ENCODE measurements at places on chromosomes 1 and 21.
A peak's percentile ranks its signal among the peaks of the same experiment; 100 is the strongest.

DNA sequence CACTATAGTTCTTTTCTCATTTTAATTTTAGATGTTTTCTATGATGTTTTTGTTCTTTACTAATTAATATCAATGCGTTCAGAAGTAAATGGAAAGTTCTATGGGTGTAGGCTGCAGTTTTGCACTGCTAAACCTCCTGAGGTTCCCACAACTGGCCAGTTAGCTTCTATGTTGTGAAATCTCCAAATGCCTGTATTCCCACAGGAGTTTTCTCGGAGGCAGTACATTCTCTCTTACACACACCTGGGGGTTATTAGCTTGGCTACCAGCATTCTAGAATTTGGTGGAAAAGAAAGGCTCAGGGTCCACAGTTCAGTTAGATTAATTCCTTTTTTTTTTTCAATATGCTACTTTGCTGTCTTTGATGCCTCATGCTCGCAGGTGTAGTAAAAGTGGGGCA lies 216.9 kb upstream of the NRIP1 start:
- no peak for DNase-seq

DNA sequence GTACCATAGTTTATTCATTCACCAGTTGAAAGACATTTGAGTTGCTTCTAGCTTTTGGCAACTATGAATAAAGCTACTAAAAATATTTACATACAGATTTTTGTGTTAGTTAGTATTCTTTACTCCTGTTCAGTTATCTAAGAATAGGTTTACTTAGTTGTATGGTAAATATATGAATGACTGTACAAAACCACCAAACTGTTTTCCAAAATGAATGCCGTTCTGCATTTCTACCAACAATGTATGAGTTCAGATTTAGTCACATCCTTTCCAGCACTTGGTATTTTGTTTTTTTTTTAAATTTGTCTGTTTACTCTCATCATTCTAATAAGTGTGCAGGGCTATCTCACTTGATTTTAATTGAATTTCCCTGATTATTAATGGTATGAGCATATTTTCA lies 3.4 kb upstream of the KIFAP3 start:
- DNase-seq = no peak

DNA sequence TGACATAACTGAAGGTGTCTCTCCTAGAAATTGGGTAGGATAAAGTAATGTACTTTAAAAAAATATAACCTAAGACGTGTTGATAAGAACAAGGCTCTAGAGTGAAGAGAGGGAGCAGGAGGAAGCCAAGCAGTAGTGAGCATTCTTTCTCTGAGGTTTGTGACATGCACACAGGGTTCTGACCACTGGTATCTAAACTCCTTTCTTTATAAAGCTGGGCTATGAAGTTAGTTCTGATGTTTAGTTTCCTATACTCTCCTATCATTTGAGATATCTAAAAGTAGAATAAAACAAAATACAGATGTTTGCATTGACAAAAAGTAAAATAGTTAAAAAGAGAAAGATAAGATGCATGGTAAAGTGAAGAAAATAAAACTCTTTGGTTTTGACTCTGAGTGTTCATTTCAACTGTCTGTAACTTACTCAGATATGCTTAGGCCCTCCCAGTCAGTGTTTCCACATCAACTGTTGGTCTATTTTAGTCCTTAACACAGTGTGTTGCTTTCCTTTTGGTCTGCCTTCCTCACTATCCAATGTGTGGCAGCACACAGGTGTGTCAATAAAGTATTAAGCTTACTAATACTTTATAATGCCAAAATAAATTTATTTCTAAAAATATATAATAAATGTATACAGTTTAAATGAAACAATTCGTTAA lies 543.5 kb downstream of the PTPRC start:
- no peak for DNase-seq

- DNase-seq = no peak
These were observed 4.5 kb downstream of the AIM2 start for GRCh38 chr1:159071970-159072582.

- no peak for DNase-seq
These were observed 1.7 kb downstream of the PRRX1 start for GRCh38 chr1:170665629-170666028.

DNA sequence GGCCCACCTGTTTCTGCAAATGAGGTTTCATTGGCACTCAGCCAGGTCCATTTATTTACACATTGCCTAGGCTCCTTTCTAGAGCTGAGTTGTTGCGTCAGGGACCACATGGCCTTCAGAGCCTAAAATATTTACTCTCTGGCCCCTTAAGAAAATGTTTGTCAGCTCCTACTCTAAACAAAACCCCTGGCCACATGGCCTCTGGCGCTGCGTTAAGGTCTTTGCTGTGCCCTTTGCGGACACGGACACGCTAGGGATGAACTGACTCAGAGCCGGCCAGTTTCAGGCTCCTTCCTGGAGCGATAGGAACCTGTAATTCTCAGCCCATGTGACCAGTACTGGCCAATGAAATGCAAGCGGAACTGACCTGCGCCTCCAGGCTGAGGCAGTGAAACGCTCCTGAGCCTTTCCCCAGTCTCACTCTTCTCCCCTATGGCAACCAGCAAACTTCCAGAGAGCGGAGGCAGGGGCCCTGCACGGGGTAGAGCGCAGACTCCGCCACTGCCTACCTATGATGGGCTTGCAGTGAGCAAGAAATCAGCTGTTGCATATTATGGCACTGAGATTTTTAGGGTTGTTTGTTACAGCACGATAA lies 160.3 kb downstream of the ETS2 start:
- DNase-seq = no peak

- no peak for DNase-seq
These were observed 8.7 kb downstream of the LAPTM5 start for GRCh38 chr1:30748699-30749401.

DNA sequence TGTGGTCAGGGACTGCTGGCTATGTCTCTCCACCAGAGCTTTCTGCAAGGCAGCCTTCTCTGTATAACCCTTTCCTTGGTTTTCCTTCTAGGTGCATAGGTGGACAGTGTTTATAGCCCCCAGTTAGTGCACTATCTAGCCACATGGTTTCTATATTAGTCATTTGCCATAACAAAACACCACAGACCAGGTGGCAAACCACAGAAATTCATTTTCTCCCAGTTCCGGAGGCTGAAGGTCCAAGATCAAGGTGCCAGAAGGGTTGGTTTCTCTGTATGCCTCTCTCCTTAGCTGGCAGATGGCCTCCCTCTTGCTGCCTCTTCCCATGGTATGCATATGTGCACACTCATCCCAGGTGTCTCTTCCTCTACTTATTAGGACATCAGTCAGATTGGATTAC lies 106.4 kb downstream of the KAZN start:
- DNase-seq = no peak

DNA sequence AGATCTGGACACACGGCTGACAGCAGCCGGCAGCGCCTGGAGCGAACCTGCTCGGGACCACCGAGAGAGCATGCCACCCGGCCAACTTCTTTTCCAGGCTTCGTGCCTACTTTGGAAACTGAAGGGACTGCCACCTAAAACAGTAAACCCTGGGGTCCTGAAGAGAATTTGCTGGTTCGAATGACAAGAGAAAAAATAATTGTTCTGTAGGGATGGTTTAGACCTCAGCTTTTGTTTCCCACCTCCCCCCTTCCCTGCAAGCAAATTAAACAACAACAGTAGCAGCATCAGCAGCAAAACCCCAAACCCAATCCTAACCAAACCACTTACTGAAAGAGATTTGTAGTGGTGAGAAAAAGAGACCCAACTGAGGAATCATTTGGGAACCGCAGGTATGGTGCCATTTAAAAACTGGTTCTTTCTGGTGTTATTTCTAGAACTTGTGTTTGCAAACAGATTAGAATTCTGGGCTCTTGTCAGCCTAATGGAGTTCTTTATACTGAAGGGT lies 105.6 kb downstream of the LEPR start:
- DNase-seq = no peak

GRCh38 chr1:232521660-232522059 lies 108.3 kb downstream of the SIPA1L2 start:
- no peak for DNase-seq

DNA sequence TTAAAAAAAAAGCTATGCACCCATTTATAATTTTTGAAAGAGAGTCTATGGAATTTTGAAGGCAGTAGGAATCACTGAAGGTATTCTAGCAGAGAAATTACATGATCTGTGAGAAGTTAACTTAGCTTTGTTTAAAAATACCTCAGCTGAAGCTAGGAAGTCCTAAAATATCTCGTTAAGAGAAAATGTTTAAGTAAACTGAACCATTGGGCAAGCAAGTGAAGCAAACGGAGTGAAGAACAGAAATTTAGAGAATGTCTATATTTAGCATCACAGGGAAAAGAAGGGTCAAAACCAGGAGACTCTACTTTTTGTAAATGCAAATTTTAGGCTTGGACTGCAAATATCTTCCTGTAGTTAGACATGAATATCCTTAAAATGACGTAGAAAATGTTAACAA lies 230.8 kb downstream of the HMCN1 start:
- DNase-seq = no peak

DNA sequence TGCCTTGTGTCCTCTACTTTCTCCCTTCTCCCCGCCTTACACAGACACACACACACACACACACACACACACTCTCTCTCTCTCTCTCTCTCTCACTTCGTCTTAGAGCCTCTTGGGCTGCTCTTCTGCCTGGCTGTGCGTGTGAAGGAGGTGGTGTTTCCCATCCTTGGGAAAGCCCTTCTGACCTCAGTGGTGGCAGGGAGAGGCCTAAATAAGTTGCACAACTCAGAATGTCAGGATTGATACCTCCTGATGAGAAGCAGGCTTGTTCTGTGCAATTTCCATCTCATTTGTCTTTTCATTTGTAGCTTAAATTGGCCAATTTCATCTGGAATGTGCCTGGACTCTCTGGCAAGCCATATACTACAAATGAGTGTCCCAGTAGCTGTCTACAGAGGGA lies 25.0 kb downstream of the LRRN2 start:
- DNase-seq = no peak

DNA sequence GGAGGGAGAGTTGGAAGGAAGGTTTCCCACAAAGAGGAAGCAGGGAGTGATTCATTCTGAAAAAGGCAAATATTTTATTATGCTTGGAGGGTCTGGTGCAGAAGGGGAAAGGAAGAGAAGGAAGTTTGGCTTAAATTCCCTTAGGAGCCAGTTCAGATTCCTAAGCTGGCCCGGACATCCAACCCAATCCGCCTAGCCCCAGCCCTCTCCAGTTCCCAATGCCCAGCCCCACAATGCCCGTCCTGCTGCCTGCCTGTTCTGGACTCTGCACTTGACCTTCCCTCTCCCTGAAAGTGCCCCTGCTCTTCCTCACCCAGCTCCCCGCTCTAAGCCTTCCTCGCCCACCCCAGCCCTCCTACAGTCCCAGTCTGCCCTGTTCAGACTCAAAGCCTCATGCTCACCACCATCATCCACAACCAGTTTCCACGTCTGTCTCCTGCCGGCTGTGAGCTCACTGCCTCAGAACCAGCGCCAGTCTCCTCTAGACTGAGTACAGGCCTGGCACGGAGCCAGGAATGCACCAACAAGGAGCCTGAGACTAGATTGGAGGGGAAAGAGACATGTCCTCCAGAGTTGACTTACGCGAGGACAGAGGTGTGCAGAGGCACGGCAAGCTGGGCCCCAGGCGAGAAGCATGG lies 18.9 kb downstream of the CAPN2 start:
- no peak for DNase-seq

DNA sequence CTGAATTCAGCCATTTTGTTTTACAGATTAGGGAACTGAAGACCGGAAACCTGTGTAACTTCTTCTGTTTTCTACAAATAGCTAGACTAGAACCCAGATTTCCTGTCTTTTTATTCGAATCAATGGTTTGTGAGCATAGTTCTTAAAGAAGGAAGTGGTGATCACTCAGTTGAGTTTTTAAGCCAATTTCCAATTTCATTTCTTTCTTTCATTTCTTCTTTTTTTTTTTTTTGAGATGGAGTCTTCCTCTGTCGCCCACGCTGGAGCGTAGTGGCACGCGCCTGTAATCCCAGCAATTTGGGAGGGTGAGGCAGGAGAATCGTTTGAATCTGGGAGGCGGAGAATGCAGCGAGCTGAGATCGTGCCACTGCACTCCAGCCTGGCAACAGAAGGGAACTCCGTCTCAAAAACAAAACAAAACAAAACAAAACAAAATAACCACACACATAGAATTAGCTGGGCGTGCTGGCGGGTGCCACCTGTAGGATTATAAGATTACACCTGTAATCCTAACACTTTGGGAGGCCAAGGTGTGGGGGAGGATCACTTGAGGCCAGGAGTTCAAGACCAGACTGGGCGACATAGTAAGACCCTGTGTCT lies 3.0 kb upstream of the MDM4 start:
- peak; percentile 86 for DNase-seq

GRCh38 chr1:43495204-43495603 lies 35.5 kb upstream of the PTPRF start:
- DNase-seq = no peak

- DNase-seq = no peak
These were observed 63.1 kb downstream of the ACOT7 start for GRCh38 chr1:6330410-6330911.

- DNase-seq = no peak
These were observed 3.0 kb upstream of the JUN start for GRCh38 chr1:58786927-58787245.

DNA sequence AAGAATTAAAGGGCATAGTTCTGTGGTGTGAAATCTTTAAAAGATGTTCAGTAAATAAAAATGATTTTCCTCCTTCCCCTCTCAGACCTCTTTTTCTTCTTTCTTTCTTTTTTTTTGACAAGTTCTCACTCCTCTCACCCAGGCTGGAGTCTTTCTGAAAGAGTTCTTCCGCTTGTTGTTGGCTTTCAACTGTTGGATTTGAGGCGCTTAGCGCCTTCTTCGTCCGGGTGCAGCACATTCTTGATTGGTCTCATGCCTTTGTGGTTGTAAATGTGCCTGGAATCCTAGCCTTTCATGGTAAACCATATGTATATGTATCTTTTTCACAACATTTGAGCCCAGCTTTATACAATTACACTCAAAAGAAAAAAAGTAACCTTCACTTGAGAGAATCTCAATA lies 980 bp upstream of the METTL18 start:
- DNase-seq = peak; percentile 2

- DNase-seq = no peak
These were observed 54.0 kb upstream of the TMEM51 start for GRCh38 chr1:15099441-15100120.

GRCh38 chr1:49036700-49037099 lies 260.0 kb upstream of the BEND5 start:
- no peak for DNase-seq

DNA sequence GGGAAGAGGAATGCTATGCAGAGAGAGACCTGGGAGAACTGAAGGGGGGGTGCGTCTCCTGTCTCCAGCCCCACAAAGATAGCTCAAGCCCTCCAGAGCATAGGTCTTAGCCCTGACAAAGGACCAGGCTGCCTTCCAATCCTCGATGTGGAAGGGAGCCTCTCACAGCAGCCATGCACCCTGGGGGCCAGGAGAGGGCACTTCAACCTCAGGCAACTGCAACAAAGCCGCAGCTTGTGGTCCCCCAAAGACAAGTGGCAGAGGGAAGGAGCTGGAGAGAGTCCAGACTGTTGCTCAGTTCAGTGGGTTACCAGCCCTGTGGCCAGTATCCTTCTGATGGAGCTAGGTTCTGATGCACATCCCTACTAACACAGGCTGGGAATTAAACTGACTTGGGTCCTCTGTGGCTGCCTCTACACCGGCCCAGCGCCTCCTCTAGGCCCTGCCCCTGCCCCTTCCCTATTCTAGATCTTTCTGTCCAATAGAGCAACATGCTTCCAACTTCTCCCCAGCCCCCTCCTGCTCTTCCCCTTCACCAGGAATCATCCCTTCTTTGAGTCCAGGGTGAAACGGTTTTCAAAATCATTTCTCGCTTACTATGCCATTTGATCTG lies 100.7 kb upstream of the SPATA6 start:
- no peak for DNase-seq

GRCh38 chr1:176241385-176242015 lies 34.4 kb upstream of the COP1 start:
- no peak for DNase-seq

GRCh38 chr1:111618961-111619634 lies 491 bp upstream of the RAP1A start:
- no peak for DNase-seq

- DNase-seq = peak; percentile 5
These were observed 2.3 kb downstream of the EGLN1 start for GRCh38 chr1:231419738-231420298.
